Bronchial epithelial cell (primary cell): ENCODE measurements at places on chromosomes 13 and 19.
A peak's percentile ranks its signal among the peaks of the same experiment; 100 is the strongest.

DNA sequence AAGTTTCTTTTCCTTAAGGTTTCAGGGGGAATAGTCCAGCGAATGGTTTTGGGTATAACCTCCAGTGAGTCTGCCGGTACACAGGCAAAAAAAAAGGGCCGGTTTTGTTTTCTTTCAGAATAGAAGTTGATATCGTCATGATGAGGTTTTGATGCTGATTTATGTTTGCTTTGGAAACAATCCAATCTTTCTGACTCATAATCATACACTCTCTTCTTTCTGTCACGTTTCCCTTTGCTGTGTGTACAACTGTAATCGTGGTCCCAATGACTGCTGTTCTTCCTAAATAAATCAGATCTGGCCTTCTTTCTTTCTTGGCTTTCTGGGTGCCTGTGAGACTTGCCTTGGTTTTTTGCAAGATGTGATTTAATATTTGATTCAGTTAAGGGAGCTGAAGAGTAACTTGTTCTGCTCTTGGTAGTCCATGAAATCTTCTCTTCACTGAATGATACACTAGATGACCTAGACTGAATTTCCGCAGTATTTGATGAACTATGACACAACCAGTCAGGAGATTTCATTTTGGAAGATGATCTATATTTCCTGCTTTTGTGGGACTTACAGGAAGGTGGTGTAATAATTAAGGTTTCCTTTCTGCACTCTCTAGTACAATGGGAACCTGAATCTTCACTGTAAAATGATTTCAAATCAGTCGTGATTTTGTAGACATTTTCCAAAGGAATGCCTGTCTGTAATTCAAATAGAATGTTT is 34.9 kb upstream of the METTL21C start:
- DNase-seq, result peak; percentile 94

DNA sequence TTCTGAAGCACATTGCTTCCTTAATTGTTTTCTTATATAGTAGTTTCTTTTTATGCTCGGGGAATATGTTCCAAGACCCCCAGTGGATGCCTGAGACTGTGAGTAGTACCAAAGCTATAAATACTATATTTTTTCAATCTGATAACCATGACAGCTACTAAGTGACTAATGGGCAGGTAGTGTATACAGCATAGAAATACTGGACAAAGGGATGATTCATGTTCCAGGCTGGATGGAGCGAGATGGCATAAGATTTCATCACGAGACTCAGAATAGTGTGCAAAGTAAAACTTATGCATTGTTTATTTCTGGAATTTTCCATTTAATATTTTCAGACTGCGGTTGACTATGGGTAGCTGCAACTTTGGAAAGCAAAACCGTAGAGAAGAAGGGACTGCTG is 47.9 kb upstream of the OLFM4 start:
- peak; percentile 28 for DNase-seq

DNA sequence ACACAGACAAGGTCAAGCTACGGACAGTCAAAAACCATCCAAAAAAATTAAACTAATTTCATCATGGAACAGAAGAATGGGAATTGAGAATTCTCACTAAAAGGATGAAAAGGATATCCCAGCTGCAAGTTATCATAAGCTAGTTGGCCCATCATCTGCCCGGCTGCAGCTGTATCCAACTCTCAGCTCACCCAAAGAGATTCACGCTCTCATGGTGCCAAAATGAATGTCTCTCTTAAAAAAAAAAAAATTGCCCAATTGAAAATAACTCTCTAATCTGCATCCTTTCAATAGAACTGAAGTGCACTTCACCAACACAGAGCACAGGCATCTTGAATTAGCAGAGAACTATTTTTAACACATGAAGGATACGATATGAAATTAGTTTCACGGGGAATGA is 20.0 kb downstream of the ENOX1 start:
- DNase-seq, result no peak

GRCh38 chr19:12788042-12788681 is 3.1 kb upstream of the JUNB start:
- no peak for DNase-seq

DNA sequence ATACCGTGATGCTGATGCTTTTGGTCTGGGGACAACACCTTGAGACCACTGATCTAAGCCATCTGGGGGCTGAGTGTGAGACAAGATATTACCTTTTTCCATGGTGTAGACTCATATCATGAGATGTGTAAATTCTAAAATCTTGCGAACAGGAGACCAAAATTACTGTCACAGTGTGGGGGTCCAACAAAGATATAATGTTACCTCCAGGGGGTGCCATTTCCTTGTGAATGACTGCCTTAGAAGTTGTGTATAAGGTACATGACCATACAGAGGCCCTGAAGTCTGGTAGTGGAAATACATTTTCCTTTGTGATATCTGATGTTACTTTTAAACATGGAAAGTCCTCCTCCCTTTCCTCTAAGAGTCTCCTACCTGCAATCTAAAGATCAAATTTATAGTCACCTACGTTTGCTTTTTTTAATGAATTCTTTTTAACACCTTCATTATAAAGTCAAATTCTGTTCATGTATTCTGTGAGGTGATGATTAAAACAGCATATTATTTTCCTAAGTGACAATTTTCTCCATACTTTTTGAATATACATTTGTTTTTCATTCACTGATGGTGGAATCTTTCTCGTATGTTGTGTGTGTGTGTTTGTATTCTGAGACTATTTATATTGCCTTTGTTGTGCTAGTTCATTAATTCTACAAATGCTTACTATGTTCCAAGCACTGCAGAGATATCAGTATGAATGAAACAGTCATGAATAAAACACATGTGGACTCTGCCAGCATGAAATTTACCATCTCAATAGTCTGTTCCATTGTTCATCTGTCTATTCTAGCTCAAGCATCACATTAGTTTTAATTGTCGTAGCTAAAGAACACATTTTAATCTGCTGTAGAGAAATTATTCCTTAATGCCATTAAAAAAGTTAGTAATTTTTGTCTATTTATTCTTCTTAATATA is 113.7 kb downstream of the RFC3 start:
- DNase-seq, result peak; percentile 45
